Natural killer cell (primary cell): ENCODE measurements at places on chromosomes 3 and 15.

GRCh38 chr3:186509423-186509822 lies 34.8 kb downstream of the CRYGS start:
- no peak overlapping the region for H3K27ac ChIP-seq
- H3K4me3 ChIP-seq: no peak overlapping the region
- DNase-seq: no peak
- H3K36me3 ChIP-seq: no peaks in the 10 kb centered on the region
- no peaks in the 10 kb centered on the region for H3K27me3 ChIP-seq
- H3K4me1 ChIP-seq: peaks cover 3% of the 10 kb centered on the region

DNA sequence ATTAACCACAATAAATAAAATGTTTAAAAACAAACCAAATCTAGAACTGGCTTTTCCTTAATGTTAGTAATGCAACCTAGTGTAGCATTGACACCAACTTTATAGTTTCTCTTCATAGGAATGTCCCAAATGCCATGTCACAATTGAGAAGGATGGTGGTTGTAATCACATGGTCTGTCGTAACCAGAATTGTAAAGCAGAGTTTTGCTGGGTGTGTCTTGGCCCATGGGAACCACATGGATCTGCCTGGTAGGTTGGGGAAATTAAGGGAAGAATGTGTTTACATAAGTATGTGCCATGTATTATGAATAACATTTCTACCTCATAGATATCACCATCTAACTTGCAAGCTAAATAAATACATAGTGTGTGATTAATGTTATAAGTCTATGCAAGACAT lies 84.4 kb upstream of the GOLGA6B start:
- peaks cover 54% of the 10 kb centered on the region for H3K36me3 ChIP-seq
- no peak overlapping the region for H3K4me3 ChIP-seq
- H3K27ac ChIP-seq: no peak overlapping the region
- H3K27me3 ChIP-seq: no peaks in the 10 kb centered on the region
- H3K4me1 ChIP-seq: no peaks in the 10 kb centered on the region

- H3K4me3 ChIP-seq: no peak overlapping the region
- H3K27me3 ChIP-seq: no peaks in the 10 kb centered on the region
- H3K36me3 ChIP-seq: peaks cover 21% of the 10 kb centered on the region
- peaks cover 68% of the 10 kb centered on the region for H3K4me1 ChIP-seq
- DNase-seq: no peak
- H3K27ac ChIP-seq: peak overlapping the region; percentile 63
Observed at GRCh38 chr3:12998648-12999047, 74.6 kb downstream of the IQSEC1 start.

- H3K4me1 ChIP-seq: peaks cover 17% of the 10 kb centered on the region
- no peak overlapping the region for H3K27ac ChIP-seq
- H3K27me3 ChIP-seq: peaks cover 2% of the 10 kb centered on the region
- H3K4me3 ChIP-seq: no peak overlapping the region
- peak; percentile 25 for DNase-seq
Observed at GRCh38 chr15:40936709-40937666, 7.8 kb downstream of the DLL4 start.

GRCh38 chr15:55484917-55485672 lies 22.9 kb downstream of the DNAAF4 start:
- H3K27ac ChIP-seq: no peak overlapping the region
- no peak overlapping the region for H3K4me3 ChIP-seq
- no peak for DNase-seq
- no peaks in the 10 kb centered on the region for H3K36me3 ChIP-seq
- no peaks in the 10 kb centered on the region for H3K4me1 ChIP-seq
- no peaks in the 10 kb centered on the region for H3K27me3 ChIP-seq

DNA sequence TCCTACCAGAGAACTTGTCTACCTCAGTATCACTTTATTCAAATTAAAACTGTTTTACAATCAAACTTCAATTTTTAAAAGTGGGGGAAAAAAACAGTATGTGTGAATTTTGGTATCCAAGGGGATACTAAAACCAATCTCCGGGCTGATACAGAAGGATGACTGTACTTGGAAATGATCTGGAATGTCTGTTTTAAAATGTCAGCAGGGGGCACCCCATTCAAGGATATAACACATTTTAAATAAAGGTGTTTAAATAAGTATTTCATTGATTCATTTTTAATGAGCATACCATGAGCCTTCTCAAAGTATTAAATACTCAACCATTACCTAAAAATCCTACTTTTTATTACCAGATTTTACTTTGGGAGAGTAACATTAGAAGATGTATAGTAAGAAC lies 67.9 kb downstream of the ULK4 start:
- H3K4me3 ChIP-seq: no peak overlapping the region
- no peaks in the 10 kb centered on the region for H3K27me3 ChIP-seq
- no peak overlapping the region for H3K27ac ChIP-seq
- H3K36me3 ChIP-seq: no peaks in the 10 kb centered on the region
- peak; percentile 64 for DNase-seq

DNA sequence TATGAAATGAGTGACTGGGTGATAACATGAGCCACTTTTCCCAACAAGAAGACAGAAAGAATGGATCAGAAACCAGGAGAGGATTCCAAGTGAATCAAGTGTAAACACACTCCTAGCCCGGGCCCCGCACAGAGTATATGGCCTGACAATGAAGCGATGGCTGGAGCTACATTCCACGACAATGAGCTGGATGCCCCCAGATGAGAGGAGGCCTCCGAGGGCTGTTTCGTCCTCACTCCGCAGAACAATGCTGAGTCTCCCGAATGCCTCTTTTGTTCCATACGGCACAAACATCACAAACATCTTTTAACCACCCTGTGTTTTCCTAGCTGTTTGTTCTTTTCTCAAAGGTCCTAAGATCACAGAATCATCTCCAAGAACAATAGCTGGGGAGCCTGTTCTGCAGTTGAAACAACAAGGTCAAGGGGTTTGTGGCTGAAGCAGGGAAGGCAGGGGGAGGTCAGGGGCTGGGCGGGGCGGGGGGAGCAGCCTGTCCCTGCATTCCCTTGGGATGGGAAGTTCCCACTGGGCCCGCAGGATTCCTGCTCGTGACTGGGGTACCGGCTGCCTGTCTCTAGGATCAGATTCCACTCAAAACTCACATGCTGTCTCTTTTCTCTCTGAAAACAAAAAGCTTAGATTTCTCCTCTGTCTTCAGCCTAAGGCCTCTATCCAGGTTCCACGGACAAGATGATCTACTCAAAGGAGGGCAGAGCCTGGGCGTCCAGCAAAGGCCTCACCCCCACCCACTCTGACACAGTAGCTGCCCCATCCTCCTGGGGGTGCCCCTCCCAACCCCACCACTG lies 151.3 kb downstream of the XXYLT1 start:
- no peaks in the 10 kb centered on the region for H3K27me3 ChIP-seq
- H3K27ac ChIP-seq: no peak overlapping the region
- H3K4me3 ChIP-seq: no peak overlapping the region
- H3K4me1 ChIP-seq: no peaks in the 10 kb centered on the region

- H3K4me1 ChIP-seq: no peaks in the 10 kb centered on the region
- DNase-seq: no peak
- H3K36me3 ChIP-seq: no peaks in the 10 kb centered on the region
- H3K27ac ChIP-seq: no peak overlapping the region
- H3K4me3 ChIP-seq: no peak overlapping the region
- H3K27me3 ChIP-seq: no peaks in the 10 kb centered on the region
Observed at GRCh38 chr3:149401926-149402310, 24.5 kb upstream of the TM4SF1 start.

DNA sequence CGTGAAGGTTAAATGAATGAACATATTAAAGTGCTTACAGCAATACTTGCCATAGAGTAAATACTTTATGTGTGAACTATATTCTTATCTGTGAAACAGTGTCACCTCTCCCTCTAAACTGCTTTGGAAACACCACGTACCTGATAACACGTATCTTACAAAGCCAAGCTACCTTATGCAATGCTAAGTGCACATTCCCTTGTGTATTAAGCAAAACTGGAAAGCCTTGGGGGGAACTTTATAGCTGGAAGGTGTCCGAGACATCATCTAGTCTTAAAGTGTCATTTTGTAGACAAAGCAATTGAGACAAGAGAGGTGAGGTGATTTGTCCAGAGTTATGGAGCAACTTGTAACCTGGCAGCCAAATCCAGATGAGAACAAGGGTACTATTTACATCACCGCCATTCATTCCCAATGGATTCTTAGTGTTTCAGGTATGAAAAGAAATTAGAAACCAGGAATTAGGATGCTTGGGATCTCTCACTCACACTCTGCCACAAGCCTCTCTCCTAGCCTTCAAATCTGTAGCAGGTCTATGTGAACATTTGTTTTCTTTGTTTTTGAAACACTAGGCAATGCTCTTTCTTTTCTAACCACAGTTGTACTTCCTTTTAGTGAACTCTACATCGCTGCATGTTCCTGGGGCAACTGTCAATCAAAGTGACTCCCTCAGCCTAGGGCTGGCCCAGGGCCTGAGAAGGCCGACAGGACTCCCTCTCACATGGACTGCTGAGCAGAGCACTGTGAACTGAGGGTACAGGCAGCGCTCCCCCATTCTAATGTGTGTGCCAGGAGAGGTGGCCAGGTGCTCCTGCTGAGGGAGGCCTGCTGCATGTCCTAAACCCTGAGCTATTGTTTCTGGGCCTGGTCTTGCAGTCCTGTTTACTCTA lies 13.9 kb upstream of the MGLL start:
- no peaks in the 10 kb centered on the region for H3K4me1 ChIP-seq
- H3K27me3 ChIP-seq: no peaks in the 10 kb centered on the region
- DNase-seq: no peak

GRCh38 chr3:99929745-99930139 lies 112.1 kb downstream of the CMSS1 start:
- no peak overlapping the region for H3K4me3 ChIP-seq
- no peaks in the 10 kb centered on the region for H3K36me3 ChIP-seq

DNA sequence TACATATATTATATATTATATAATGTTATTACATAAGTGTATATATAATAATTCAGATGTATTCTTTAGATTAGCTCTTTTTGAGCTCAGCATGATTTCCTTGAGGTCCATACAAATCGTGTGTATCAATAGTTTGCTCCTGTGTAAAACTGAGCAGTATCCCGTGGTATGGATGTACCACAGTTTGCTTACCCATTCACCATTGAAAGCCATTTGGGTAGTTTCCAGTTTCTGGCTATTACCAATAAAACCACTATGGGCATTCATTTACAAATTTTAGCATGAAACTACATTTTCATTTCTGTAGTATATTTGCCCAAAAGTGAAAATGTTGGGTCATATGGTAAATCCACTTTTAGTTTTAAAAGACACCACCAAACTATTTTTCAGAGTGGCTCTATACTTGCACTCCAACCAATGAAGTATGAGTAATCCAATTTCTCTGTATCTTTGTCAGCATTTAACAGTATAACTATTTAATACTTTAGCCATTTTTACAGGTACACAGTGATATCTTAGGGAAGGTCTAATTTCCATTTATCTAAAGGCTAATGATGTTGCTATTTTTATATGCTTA lies 1361.4 kb upstream of the GBE1 start:
- no peaks in the 10 kb centered on the region for H3K36me3 ChIP-seq
- H3K27ac ChIP-seq: no peak overlapping the region
- no peak overlapping the region for H3K4me3 ChIP-seq
- H3K4me1 ChIP-seq: no peaks in the 10 kb centered on the region

DNA sequence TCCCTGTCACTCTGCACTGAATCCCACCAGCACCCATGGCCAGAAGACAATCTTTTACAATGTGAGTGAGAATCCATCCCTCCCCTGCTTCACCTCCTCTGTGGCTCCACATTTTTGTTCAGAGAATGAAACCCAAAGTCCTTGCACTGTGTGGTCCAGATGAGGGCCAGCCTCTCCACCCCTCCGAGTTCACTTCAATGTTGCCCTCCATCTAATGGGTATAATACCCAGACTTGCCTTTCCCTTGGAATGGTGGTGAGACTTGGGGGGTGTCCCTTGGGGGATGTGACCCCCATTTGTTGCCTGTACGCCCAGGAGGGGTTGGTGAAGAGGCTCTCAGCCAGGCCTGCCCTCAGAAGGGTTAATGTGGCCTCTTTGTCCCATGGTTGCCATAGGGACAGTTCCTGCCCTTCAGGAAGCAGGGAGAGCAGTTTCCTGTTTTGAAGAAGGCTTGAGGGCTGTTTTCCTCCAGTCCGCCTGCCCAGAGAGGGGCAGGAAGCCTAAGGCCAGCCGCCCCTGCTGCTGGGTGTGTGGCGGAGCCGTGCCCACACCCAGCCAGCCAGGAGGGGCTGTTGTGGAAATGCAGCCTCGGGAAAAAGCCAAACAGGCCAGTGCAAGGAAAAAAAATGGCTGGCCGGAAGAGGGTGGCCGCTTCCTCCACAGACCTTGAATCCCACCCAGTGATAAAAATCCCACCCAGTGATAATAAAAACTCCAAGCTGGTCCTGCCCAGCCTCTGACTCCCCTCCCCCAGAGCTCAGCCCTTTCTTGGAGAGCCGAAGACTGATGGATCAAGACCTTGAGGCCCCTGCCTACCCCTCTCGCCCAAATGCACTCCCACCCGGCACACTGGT lies 14.6 kb upstream of the FGD5 start:
- H3K4me3 ChIP-seq: no peak overlapping the region
- no peak overlapping the region for H3K27ac ChIP-seq
- DNase-seq: no peak
- peaks cover 3% of the 10 kb centered on the region for H3K27me3 ChIP-seq
- no peaks in the 10 kb centered on the region for H3K36me3 ChIP-seq

DNA sequence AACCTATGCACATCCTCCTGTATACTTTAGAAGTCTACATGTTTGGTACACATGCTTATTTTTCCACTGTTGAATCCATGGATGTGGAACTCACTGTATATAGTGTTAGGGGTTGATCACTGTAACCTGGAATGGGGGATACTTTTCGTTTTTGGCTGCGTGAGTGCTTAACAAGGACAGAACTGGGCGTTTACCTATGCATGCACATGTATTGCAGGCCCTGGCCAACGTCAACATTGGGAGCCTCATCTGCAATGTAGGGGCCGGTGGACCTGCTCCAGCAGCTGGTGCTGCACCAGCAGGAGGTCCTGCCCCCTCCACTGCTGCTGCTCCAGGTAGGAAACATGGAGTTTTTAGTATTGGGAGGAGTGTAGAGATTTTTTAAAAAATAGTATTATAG lies 2.3 kb downstream of the RPLP1 start:
- peaks cover 32% of the 10 kb centered on the region for H3K36me3 ChIP-seq
- peaks cover 23% of the 10 kb centered on the region for H3K4me1 ChIP-seq
- H3K27ac ChIP-seq: no peak overlapping the region
- no peak for DNase-seq
